Dermis microvascular lymphatic vessel endothelial cell (primary cell): ENCODE measurements at places on chromosomes 11 and 22. TPM values are rescaled to one million over a fixed set of nuclear protein-coding genes. Genes with fewer than 3 reads are reported as not detected.

Gene APOA5
- not detected in 2 replicates for total RNA-seq

Gene FOXRED1
- 12.0 and 14.1 TPM in 2 replicates for total RNA-seq

Gene KRTAP5-9
- not detected in 2 replicates for total RNA-seq

Gene ALX4
- not detected in 2 replicates for total RNA-seq
